NCI-H1105 (cell line): ENCODE measurements at places on chromosomes 11 and 22.

- DNase-seq: no peak
Measured at GRCh38 chr11:27618281-27618915, 81.9 kb downstream of the BDNF start.

DNA sequence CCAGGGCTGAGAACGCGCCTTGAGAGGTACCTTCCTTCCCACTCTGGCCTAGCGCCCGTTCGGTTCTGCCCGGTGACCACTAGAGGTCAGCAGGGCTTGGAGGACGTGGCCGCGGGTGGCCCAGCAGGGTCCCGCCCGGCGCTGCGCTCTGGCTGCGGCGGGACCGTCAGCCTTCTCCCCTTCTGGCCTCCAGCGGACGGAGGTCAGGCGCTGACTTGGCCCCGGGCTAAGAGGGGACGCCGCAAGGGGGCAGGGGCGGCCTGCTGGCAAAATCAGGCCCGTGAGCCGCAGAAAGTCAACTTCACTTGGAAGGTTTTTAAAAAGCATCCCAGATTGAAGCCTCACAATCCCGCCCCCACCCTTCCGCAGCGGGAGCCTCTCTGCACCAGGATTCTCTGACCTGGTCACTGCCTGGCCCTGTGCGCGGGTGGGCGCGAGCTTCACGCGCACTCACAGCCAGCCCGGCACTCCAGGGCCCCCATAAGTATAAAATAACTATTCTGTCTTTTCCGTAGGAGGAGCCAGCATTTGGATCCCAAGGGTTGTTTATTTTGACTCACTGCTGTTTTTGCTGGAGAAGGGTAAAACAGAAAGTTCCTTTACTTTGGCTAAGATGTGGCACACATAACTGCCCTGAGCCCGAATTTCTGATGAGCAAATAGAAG is 23.2 kb upstream of the ZBTB16 start:
- DNase-seq: no peak

DNA sequence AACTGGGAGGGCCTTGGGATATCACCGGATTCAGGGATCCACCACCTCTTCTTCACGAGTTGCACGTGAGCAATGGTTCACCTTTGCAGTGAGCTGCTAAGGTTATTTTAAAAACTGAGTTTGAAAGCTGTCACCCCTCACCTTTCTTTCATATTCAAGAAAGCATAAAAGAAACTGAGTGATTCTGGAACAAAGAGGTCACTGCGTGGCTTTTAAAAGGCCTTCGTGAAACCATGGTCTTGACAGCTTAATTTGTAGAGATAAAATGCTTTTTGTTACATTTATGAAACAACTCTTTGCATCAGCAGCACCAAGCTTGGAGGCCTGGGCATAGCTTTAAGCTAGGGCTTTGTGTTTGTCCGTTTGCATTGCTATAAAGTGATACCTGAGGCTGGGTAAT is 101.4 kb upstream of the NECTIN1 start:
- no peak for DNase-seq

- no peak for DNase-seq
Measured at GRCh38 chr11:35593143-35593542, 25.1 kb upstream of the FJX1 start.

DNA sequence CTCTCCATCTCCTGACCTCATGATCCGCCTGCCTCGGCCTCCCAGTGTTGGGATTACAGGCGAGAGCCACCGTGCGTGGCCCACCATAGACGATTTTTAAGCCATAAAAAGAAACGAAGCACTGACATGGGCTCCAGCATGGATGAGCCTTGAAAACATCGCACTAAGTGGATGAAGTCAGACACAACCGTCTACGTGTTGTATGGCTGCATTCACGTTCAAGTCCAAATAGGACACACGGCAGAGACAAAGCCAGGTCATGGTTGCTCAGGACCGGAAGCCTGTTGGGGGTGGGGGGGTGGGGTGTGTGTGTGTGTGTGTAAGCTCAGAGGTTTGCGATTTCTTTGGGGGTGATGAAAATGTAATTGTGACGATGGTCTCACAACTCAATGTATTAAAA is 10.0 kb downstream of the RRP7A start:
- no peak for DNase-seq

- no peak for DNase-seq
Measured at GRCh38 chr11:58898106-58898505, 41.2 kb upstream of the GLYATL1 start.

- DNase-seq: no peak
Measured at GRCh38 chr11:67278135-67278938, 10.8 kb upstream of the ANKRD13D start.

GRCh38 chr11:122707901-122708300 is 52.4 kb downstream of the UBASH3B start:
- DNase-seq: no peak
